ENCODE measurements at places on chromosomes 11 and 22.

- DNase-seq = peak; percentile 16
Measured at GRCh38 chr11:1260023-1260501, 37.2 kb downstream of the MUC5B start.

DNA sequence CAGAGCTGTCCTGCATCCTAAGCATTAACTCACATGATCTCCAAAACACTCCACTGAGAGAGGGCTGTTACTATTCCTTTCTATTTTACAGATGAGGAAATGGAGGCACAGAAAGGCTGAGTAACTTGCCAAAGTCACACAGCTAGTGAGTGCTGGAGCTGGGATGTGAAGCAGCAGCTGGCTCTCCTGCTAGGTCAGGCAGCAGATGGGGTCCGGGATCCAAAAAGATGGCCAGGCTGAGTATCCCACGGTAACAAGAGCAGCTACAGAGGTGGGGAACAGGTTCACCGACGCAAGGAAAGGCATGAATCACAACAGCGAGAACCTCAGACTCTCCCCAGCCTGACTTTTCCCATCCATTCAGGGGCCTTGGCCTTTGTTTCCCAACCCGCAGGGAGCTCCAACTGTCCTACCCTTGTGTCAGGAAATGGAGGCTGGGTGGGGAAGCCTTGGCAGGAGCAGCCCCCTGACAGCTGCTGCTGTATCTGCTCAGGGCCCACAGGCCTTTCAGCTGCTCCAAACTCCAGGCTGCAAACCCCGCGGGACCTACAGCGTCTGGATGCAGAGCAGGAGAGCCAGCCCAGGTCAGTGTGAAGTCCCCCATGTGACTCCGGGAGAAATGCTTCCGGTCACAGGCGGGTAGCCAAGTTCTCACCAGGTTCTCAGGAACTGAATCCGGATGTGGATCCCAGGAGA lies 29.5 kb downstream of the DKK3 start:
- DNase-seq = peak; percentile 65

GRCh38 chr22:33896154-33896553 lies 24.1 kb downstream of the LARGE1 start:
- DNase-seq = no peak

DNA sequence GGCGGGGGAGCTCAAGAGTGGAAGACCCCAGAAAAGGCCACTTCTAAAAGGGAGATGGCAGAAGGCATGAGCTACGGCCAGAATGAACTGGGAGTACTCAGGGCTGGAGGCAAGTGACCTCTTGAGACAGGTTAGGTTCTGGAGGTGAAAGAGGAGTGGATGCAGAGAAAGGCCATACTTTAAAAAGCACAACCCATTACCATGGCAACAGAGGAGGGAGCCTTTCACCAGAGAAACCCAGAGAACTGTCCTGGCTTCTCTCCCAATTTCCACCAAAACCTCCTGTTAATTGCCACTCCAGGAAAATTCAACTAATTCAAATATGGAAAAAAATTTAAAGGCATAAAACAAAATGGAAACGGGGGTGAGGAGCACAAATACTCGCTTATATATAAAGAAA lies 15.8 kb downstream of the A4GALT start:
- no peak for DNase-seq

DNA sequence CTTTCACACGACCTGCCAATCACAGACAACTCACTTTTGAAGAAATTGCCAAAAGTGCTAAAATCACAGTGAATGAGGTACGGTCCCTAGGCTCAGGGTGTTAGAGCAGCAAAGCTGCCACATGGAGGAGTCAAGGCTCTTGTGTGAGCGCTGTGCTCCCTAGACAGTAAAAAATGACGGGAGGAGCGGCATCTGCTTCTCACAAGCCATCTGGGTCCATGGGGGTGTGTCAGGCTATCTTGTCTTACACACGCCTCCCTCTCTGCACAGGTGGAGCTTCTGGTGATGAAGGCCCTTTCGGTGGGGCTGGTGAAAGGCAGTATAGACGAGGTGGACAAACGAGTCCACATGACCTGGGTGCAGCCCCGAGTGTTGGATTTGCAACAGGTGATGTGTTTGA lies 14.8 kb downstream of the PSMD13 start:
- no peak for DNase-seq

DNA sequence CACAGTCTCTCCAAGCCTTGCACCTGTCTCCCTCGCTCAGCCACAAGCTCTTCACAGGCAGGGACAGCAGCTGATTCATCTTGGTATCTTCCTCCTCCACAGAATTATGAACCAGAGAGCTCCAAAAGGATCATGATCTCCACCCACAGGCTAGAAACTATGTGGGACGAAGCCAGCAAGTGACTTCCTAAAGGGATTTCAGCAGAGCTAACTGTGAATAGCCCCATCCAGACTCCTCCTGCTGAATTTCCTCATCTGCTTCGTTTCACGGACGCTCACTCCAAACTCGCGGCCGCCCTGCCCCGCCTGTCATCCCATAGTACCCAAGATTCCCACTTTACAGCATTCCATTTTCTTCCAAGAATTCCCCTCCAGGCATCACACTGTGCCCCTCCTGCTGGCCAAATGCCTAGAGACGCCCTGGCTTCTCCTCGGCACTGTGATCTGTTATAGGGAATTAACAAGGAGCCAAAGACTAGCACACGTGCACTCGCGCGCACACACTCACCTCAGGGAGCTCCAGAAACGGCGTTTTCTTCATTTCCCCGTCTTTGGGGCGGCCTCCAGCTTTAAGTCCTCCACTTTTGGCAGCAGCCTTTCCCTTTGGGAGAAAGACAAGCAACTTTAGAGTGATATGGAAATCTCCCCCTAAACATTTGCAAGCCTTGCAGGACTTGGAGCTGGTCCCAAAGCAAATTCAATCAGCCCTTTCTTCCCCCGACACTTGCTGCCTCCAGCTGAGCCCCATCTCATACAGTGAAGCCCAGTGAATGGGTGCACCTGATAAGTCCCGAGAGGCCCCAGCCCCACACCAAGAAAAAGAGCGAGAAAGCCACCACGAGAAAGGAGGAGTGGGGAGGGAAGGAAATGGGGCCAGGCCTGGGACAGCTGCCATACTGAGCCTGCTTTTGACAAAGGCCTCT lies 35.5 kb downstream of the SPATA19 start:
- no peak for DNase-seq

- no peak for DNase-seq
Measured at GRCh38 chr11:66631883-66632282, 6.6 kb upstream of the RBM4 start.

GRCh38 chr22:19412478-19412877 lies 19.1 kb downstream of the HIRA start:
- no peak for DNase-seq

- no peak for DNase-seq
Measured at GRCh38 chr22:35970616-35971455, 57.8 kb downstream of the RBFOX2 start.

GRCh38 chr11:73236205-73236765 lies 18.2 kb downstream of the P2RY2 start:
- DNase-seq = no peak

GRCh38 chr11:70225681-70226177 lies 22.6 kb downstream of the FADD start:
- no peak for DNase-seq

GRCh38 chr11:85086504-85087284 lies 540.5 kb downstream of the DLG2 start:
- no peak for DNase-seq

GRCh38 chr11:130170345-130170744 lies 10.8 kb downstream of the ST14 start:
- DNase-seq = no peak

DNA sequence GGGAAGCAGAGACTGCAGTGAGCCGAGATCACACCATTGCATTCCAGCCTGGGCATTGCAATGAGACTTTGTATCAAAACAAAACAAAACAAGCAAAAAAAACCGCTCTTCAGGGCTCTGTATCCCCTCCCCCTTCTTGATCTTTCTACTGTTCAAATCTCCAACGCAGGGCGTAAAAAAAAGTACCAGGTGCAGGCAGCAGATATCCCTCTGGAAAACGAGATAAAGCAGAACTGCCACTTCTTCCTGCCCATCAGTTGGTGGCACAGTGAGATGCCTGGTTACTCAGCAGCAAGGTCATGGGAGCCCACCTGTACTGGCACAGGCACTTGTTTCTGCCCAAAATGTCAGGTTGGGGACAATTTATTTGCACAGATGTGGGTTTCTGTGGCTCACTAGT lies 11.2 kb downstream of the CCS start:
- no peak for DNase-seq

DNA sequence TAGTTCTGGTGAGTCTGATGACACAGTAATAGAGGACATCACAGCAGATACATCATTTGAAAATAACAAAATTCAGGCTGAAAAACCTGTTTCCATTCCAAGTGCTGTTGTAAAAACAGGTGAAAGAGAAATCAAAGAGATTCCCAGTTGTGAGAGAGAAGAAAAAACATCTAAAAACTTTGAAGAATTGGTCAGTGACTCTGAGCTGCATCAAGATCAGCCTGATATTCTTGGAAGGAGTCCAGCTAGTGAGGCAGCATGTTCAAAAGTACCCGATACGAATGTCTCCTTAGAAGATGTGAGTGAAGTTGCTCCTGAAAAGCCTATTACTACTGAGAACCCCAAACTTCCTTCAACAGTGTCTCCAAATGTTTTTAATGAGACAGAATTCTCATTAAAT lies 38.7 kb downstream of the RTN3 start:
- peak; percentile 10 for DNase-seq

DNA sequence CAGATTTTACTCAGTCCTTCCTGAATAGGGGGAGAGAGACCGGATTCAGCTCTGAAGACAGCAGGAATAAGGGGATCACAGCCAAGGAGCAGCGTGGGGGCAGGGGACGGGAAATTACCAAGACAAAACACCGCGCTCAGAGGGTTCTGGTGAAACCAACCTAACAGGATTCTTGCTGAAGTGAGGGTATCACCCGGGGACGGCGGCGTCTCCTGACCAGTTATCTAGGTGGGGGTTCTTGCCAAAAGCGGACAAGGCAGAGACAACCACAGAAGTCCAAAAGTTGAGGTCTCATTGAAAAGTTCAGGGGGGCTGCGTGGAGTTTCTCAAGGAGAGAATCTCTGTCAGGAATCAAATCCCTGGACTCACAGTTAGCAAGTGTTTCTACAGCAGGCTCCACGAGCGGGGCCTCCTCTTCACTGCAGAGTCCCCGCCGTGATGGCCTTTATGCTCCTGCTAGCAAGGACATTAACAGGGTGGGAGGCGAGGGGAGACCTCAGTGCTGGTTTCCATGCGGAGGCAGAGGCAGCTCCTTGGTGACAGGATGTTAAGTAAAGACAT lies 291.0 kb downstream of the BRD1 start:
- no peak for DNase-seq

DNA sequence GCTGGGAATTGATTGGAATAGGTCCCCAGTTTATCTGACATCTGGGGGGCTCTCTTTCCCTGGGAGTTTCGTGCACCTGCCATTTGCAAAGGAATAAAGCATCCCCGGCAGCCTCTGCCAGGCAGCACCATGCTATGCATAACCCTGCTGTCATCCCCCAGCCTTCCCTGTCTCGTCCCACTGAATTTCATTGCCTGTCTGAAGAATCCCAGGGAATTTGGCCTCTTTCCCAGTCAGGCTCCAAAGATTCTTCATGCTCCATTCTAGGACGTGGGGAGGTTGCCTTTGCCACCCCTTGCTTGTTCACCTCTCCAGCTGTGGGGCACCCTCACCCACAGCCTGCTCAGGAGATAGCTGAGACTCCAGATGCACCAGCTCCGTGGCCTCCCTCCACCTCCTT lies 195.1 kb upstream of the TBCEL start:
- no peak for DNase-seq

DNA sequence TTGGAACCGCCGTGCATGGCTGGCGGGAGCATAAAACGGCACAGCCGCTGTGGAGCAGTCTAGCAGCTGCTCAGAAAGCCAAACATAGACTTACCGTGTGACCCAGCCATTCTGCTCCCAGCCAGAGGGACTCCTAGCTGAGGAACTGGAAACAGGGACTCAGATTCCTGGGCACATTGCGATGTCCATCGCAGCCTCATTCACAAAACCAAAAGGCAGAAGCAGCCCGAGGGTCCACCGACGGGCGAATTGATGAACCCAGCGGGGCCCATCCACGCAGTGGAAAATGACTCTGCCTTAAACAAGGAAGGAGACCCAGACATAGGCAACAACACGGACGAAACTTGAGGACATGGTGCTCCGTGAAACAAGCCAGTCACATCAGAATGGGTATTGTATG lies 5.7 kb upstream of the MUC5B start:
- DNase-seq = no peak

DNA sequence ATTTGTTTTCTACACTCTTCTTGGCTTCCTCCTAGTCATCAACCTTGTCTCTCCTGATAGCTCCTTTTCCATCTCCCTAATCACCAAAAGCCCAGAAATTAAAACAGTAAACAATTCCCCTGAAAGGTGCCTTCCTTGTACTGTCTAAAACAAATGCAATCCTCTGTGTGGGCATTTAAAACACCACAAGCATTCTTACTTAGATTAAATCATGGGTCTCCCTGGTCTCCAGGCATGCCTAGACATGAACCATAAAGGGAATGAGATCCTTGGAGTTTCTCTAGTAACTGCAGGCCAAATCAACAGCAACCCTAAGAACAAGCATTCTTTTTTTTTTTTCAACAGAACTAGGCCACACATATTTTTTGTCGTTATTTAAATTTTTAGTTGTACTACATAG lies 1.9 kb downstream of the BTG4 start:
- no peak for DNase-seq

DNA sequence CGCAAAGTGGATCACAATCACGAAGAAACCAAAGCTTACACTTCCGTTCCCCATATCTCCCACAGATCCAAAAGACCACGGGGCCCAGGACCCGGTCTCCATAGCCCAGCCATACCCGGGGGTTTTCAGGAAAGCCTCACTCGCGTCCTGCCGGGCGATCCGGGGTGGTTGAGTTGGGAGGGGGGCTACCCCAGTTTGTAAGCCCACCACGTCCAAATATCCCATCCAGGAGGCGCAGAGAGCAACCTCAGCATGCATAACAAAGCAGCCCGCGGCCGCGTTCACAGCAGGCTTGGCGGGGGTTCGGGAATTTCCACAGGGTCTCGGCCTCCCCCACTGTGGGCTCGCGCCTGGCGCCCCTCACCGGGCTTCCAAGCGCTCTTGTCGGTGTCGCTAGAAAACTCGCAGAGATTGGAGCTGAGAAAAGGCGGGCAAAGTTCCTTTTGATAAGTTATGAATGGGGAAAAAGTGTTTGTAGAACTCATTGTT lies 9.5 kb downstream of the SDF2L1 start:
- DNase-seq = no peak

DNA sequence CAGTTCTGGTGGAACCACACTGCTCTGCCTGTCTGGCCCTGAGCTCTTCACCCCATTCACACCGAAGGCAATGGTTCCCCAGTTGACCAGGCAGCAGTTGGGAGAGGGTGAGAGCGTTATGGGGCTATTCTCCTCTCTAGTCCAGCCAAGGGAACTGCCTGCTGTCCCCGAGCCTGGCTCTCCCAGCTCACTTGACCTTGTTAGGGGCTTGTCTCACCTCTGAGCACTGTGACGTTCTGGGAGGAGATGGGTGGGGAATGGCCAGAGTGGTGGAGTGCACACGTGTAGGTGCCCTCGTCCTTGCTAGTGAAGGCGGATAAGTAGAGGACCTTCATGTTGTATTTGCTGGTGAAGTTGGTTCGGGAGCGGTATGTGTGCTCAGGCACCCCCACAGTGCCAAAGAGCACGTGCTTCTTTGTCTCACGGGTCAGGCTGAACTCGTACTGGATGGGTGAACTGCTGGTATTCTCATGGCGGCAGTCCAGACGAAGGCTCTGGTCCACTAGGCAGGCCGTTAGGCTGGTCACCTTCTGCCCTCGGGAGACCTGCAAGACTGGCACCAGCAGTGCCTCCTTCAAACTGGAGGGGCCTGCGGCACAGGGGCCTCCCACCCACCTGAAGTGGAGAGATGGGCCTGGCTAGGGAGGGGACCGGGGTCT lies 3.0 kb downstream of the THY1 start:
- no peak for DNase-seq

Measured in NCI-H226 (cell line).